Right renal pelvis (tissue), 4 donors: ENCODE measurements at places on chromosomes 5 and 9.

DNA sequence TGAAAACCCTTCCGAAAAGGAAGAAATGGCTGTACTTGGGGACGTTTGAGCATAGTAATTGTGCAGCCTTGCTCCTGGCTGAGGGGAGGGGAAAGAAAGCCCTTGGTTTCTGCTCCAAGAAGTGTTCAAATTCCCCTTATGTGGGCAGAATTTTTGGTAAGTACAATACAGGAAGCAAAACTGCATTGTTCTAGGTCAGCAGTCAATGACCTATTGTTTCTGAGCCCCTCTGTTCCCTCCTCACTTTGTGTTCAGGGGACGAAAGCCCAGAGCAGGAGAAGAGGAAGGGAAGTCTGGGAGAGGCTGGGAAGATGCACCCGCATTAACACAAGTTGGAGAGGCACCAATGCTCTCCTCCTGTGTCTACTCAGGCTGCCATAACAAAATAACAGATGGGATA, 11.9 kb downstream of the BASP1 start:
- no peak for DNase-seq

- no peak for DNase-seq
Measured at GRCh38 chr5:115767424-115767823, 49.0 kb downstream of the CDO1 start.

GRCh38 chr5:128121651-128122050, 38.1 kb downstream of the SLC12A2 start:
- DNase-seq, result no peak

DNA sequence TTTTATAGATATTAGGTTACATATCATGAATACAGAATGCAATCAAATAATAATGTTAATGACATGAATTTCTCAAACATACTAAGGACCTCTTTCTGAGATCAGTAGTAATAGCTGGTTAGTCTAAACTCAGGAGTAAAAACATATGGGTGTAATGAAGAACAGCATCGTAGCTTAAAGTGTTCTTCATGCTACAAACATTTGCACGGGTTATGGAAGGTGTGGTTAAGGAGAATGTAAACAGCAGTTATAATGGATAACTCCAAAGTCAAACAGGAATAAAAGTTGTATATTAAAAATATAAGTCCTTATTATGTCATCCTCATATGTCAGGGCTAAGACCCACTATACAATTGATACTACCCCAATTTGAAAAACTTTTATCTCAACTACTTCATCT, 112.5 kb downstream of the RICTOR start:
- no peak for DNase-seq

- DNase-seq, result no peak
Measured at GRCh38 chr9:99377790-99378775, 156.0 kb downstream of the SEC61B start.

GRCh38 chr5:65117525-65117924, 348.8 kb downstream of the CWC27 start:
- DNase-seq, result no peak

GRCh38 chr5:150503977-150504620, 3.8 kb upstream of the NDST1 start:
- no peak for DNase-seq

GRCh38 chr9:114450181-114450580, 55.1 kb downstream of the WHRN start:
- no peak for DNase-seq

GRCh38 chr5:2921176-2921575, 169.7 kb upstream of the IRX2 start:
- no peak for DNase-seq

- DNase-seq, result no peak
Measured at GRCh38 chr5:170137694-170138214, 32.1 kb downstream of the FOXI1 start.

- DNase-seq, result no peak
Measured at GRCh38 chr5:76546497-76547102, 76.6 kb downstream of the F2RL2 start.

GRCh38 chr9:26264709-26265601, 586.7 kb upstream of the TUSC1 start:
- no peak for DNase-seq

GRCh38 chr5:148482697-148483462, 99.1 kb downstream of the FBXO38 start:
- no peak for DNase-seq

DNA sequence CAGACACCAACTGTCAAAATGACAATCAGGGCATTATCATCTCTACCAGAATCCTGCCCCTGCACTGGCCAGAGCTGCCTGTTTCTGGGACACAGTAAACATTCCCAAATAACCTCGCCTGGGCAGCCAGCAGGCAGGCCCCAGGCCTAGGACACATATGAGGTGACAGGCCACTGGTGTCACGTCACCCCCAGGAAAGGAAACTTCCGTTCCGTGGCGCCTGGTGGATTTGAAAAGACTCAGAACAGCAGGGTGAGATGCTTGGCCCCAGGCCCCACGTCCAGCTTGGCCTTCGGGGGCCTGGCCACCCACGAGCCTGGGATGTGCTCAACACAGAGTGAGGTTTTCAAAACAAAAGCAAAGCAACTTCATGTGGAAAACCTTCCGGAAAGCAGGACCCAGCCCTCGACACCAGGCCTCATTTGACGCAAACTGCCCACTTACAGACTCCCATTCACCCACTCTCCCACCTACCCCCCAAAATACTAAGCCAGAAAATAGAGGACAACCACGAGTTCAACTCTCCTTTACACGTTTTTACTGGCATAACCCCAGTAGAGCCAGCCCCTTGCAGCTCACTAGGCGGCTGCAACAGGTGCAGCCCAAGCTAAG, 1.2 kb downstream of the SEMA4D start:
- DNase-seq, result no peak

GRCh38 chr5:134247428-134248224, 21.8 kb upstream of the PPP2CA start:
- no peak for DNase-seq

DNA sequence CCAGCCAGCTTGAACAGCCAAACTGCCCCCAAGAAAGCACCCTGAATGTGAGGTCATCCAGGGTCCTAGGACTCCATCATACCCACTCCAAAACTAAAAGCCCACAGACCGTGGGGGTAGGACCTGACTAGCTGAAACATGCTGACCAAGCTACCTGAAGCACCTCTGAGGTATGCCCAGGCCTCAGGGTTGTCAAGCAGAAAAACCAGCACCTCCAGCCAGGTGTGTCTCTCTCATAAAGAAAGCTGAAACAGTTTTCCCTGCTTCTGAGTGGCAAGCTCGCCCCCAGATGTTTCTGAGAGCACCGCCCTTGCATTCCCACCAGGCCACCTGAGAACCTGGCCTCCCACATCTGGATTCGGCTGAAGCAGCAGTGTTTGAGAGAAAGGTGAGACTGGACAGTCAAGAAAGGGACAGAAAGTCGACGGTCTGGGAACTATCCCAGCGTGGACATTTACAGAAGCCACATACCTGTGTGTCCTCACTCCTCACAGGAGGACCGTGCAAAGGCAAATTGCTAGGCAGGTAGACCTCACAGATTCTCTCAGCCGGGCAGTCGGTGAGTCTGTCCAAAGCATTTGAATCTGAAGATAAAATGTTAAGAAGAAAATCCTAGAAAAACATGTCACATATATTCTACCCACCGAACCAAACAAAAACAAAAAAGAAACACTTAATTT, 155.6 kb upstream of the RASEF start:
- DNase-seq, result no peak

DNA sequence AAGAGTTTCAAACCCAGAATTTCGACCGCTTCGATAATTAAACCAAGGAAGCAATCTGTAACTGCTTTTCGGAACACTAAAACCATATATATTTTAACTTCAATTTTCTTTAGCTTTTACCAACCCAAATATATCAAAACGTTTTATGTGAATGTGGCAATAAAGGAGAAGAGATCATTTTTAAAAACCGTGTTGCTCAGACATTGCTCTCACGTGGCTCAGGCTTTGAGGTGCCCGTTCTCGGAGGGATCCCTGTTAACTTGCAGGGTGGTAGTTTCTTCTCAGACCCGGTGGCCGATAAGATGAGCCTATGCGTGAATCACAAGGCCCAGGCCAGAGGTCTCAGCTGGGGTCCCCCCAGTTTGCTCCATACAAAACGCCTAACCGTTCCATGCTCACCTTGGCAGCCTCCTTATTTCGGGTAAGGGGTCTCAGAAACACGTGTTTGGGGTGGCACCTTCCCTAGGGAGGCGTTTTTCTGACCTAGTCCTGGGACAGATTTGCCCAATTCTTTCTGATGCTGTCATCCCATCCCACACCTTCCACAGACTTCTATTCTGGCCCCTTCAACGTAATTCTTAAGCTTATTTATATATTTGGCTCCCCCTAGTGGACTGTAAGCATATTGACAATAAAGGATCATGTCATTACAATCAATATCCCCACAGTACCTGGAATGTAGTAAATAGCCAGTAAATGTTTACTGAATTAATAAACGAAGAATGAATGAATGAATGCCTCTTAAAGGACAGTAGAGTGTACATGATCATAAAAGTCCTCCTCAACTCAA, 48.1 kb downstream of the THBS4 start:
- DNase-seq, result no peak

- no peak for DNase-seq
Measured at GRCh38 chr5:133746834-133747233, 134.5 kb upstream of the FSTL4 start.

- DNase-seq, result no peak
Measured at GRCh38 chr9:36575411-36575882, 2.8 kb downstream of the MELK start.

- no peak for DNase-seq
Measured at GRCh38 chr5:66558560-66558959, 37.6 kb upstream of the MAST4 start.

DNA sequence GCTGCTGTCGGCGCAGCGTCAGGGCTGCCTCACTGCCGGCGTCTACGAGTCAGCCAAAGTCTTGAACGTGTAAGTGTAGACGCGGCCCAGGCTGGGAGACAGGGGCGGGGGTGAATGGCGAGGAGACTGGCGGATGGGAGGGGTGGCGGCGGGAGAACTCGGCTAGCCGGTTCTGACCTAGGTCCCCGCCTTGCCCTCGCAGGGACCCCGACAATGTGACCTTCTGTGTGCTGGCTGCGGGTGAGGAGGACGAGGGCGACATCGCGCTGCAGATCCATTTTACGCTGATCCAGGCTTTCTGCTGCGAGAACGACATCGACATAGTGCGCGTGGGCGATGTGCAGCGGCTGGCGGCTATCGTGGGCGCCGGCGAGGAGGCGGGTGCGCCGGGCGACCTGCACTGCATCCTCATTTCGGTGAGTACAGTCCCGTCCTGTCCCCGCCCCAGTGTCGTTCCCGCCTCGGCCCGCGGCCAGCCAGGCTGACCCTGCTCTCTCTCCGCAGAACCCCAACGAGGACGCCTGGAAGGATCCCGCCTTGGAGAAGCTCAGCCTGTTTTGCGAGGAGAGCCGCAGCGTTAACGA, 745 bp downstream of the GADD45G start:
- no peak for DNase-seq

DNA sequence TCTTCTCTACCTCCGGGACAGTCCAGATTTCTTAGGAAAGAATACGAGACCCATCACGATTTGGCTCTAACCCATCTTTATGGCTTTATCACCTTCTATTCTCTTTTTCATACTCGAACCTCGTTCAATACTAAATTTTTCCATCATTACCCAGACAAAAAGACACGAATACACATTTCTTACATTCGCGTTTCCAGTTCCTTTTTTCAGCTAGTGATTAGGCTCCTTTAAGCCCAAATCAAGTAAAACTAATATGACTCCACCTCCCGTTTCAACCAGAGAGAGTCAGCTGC, 506 bp downstream of the ZBTB6 start:
- DNase-seq, result no peak

DNA sequence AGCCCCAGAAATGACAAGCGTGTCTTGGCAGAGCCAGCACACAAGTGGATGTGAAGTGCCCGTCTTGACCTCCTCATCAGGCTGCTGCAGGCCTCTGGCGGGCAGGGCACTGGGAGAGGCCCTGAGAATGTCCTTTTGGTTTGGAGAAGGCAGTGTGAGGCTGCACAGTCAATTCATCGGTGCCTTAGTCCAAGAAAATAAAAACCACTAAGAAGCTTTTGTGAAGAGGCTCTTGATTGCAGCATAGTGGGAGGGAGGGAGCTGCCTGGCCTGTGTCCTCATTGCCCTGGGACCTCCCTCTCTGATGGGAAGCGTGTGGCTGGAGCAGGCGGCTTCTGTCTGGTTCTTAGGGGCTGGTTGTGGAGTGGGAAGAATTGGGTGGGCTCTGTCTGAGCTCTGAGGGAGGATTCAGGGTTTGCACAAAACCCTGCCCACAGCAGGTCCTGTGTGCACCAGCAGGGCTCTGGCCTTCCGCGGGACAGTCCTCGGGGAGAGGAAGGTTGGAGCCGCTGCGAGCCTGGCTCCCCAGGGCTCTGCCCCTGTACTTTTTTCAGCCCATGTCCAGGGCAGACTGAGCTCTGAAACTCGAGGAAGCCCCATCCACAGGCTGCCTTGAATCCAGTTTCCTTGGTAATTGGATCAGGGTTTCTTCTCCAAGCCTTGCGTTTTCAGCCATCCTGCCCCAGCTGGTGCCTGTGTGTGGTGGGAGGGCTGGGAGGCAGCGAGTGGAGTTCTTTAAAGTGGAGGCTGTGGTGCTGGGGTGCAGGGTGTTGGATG, 1.1 kb downstream of the HRCT1 start:
- DNase-seq, result no peak

DNA sequence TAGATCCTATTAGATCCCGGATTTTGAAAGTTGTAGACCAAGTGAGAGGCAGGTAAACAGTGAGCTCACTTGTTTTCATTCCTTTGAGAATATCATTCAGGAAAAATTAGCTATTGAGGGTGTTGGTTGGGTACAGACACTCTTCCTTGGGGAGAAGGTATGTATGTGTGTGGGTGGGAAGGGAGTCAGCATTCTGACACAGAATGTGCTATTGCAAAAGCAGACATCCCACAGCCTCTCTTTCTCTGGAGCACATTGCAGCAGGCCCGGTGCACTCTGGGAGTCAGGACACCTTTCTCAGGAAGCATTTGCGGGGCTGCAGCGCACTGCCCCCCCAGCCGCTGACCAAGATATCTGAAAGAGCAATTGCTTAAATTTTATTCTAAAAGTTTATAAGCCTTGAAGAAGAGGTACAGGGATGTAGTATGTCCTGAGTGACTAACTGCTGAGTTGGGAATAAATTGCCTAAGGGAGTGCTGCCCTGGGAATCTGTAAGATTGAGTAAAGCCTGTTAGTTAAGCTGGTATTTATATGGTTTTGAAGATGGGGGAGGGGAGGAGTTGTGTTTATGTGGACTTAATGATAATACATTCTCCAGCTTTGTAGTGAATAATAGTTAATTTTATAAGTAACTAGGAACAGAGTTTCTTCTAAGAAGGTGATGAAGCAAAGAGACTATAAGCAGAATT, 5.2 kb downstream of the TNFAIP8 start:
- DNase-seq, result no peak

DNA sequence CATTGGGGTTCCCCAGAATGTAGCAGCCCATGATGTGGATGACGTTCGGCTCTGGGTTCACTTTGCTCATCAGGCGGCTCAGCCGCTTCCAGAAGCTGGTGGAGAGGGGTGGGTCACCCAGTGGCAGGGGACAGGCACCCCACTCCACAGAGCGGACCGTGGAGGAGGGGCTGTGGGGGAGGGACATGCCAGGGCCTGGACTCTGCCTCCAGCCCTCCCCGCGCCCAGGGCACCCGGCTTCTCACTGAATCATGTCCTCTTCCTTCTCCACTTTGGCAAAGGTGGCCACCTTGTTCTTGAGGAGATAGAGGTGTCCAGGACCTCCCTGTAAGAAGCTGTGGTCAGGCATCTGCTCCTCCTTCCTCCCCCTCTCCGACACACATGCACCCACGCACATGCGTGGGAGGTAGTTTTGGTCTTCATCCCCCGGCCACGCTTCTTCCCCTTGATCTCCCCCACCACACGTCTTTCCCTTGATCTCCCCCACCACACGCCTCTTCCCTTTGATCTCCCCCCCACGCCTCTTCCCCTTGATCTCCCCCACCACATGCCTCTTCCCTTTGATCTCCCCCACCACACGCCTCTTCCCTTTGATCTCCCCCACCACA, 8.9 kb upstream of the ENTPD8 start:
- no peak for DNase-seq
